ENCODE measurements at places on chromosomes 7 and 10. TPM values are rescaled to one million over a fixed set of nuclear protein-coding genes. Genes with fewer than 3 reads are reported as not detected.

Gene NEUROG3
- total RNA-seq: not detected

Gene AGR2
- not detected for total RNA-seq

Gene NFE2L3
- total RNA-seq: 17.1 TPM

Gene CAMK1D
- 3.9 TPM for total RNA-seq

Gene CFAP70
- total RNA-seq: 0.08 TPM

- no peak for DNase-seq
Observed at GRCh38 chr10:3496138-3496537, 288.9 kb downstream of the KLF6 start.

DNA sequence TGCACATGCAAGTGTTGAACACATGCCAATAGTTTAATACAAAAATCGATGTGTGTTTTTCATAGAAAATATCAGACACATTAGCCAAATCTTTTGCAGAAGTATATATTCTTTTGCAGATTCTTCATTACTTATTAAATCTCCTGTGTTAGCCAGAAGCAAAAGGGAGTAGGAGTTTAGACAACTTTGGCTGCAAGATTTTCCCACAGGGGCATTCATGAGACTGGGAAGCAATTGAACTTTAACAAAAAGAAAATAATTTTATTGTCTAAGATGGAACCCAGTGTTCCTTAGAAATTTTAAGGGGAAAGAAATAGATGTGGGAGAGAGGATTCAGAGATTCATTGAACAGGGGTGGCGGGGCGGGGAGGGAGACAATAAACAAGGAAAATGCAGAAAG, 1336.0 kb downstream of the GATA3 start:
- DNase-seq: no peak

DNA sequence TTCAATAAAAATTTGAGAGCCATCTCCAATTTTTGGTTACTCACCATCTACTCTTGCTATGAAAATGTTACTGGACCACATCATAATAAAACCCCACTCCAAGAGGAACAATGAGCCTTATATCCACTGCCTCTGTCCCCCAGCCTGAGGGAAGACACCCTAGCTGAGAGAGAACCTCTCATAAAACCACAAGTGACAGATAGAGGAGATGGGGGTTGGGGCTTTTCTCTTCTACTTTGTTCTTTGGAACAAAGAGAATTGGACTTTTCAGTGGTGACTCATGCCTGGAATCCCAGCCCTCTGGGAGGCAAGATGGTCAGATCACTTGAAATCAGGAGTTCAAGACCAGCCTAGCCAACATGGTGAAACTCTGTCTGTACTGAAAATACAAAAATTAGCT, 27.6 kb upstream of the TAS2R16 start:
- peak; percentile 46 for DNase-seq

DNA sequence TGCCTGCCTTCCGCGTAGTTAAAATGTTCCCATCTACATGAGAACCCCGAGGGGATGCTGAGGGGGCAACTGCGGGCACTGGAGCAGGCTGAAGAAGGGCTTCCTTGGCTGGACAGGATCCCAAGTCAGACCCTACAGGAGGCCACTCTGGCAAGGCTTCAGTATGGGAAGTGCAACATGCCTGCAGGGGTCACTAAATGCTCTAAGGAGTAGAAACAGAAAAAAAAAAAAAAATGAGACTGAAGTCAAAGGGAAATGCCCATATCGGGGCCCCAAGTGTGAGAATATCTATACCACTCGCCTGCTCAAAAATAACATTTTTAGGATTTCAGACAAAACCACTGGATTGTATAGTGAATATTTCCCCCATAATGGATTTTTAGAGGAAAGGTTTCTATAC, 33.5 kb downstream of the FAM204A start:
- no peak for DNase-seq

- no peak for DNase-seq
Observed at GRCh38 chr7:6536262-6537260, 14.7 kb downstream of the GRID2IP start.

GRCh38 chr10:108849688-108850087, 1073.6 kb downstream of the XPNPEP1 start:
- DNase-seq: no peak
